Left colon (tissue), 2 donors: ENCODE measurements at places on chromosomes 5 and 9. TPM values are rescaled to one million over a fixed set of nuclear protein-coding genes. Genes with fewer than 3 reads are reported as not detected.

DNA sequence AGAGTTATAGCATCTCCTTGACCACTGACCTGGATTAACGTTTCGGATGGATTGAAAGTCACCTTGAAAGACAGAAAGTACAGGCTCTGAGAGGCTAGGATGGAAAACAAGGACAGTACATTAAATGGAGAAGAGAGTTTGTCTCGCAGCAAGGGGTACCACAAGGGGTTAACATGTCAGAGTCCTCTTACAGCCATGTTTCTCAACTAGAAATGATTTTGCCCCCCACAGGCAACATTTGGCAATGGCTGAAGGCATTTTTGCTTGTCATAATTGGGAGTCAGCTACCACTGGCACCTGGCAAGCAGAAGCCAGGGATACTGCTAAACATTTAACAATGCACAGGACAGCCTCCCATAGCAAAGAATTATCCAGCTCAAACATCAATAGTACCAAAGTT is 90.8 kb upstream of the EQTN start:
- no peak for DNase-seq

GRCh38 chr9:127207734-127208410 is 56.7 kb upstream of the GARNL3 start:
- DNase-seq, result no peak

GRCh38 chr9:133813749-133814585 is 75.8 kb upstream of the SARDH start:
- DNase-seq, result no peak

DNA sequence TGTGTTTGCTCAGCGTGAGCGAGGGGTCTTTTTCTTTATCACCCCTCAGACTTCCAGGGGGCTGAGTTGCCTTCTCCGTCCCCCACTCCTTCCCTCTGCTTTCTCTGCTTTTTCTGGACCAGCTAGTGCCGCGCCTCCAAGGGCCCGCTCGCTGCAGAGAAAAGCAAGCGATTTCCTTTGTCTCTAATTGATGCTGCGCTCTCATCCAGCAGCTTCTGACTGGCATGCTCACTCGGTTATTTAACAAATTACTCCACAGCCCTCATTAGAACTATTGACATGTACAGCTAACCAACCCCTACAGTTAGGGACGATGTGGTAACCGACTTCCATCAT is 288.0 kb downstream of the ELAVL2 start:
- no peak for DNase-seq

DNA sequence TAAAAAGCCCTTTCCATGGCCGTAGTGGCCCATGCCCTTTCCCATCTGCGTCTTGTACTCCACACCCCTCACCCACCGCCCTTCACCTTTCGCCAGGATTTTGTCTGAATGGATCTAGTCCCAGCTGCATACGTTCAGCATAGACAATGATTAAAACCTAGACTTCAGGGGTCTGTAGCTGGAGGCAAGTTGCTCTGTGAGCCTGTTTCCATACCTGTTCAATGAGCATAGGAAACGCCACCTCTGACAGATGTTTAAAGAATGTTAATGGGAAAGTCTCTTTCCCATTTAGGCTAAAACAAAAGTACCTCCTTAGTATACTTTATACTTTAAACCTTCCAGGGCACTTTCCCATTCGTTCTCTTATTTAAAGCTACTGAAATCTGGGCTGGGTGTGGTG is 105.7 kb downstream of the SPRY4 start:
- no peak for DNase-seq

- no peak for DNase-seq
Measured at GRCh38 chr9:76559286-76559685, 100.3 kb downstream of the GCNT1 start.

GRCh38 chr5:43110606-43111170 is 10.0 kb upstream of the ZNF131 start:
- peak; percentile 43 for DNase-seq

GRCh38 chr5:96765043-96765442 is 42.7 kb downstream of the ERAP1 start:
- no peak for DNase-seq

GRCh38 chr9:3181049-3181953 is 337.4 kb upstream of the PUM3 start:
- DNase-seq, result peak; percentile 43

The AGPAT2 gene
- total RNA-seq, result 211 TPM

The MYMK gene
- not detected for total RNA-seq

The FAXDC2 gene
- total RNA-seq, result 36.6 TPM

The C7 gene
- 18.4 TPM for total RNA-seq
